ENCODE measurements at places on chromosomes 1 and 21.

DNA sequence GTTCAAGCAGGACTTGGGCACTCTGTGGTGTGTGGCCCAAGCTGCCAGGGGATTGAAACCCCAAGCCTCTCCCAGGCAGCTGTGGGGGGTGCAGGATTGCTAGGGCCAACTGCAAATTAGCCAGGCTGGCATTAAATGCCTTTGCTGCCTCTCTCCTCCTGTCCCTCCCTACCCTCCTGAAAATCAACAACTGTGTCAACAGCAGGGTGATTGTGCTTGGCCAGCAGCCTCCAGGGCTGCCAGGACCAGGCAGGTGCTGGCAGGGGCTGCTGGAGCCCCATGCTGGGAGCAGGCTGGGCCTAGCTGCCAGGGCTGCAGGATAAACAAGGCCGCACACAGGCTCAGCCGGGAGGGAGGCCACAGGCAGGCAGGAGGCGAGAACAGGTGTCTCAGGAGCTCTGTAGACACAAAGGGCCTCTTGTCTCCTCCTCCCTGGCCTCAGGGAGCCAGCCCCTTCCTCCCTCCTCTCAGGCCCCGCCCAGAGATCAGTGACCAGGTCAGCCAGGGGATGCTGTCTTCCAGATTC is 11.4 kb downstream of the SOX13 start:
- no peak for DNase-seq

GRCh38 chr1:159581422-159581821 is 6.2 kb upstream of the APCS start:
- no peak for DNase-seq

- DNase-seq = no peak
Measured at GRCh38 chr1:182217967-182218366, 156.5 kb upstream of the ZNF648 start.

GRCh38 chr1:66556161-66556611 is 22.2 kb downstream of the SGIP1 start:
- no peak for DNase-seq

DNA sequence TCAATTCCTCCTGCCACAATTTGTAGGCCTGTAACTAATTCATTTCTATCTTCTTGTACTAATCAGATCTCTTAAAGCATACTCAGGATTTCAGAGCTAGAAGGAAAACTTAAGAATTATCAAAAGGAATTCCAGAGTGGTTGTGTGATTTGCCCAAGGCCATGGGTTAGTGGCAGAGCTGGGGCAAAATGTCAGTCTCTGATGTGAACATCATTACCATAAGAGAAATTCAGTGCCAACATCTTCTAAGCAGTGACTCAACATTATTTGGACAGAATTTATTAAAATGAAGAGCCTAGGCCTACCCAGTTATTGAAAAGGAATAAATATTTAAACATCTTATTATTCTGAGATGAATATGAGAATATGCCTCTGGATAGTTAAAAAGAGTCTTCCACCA is 14.5 kb downstream of the ST6GALNAC5 start:
- no peak for DNase-seq

DNA sequence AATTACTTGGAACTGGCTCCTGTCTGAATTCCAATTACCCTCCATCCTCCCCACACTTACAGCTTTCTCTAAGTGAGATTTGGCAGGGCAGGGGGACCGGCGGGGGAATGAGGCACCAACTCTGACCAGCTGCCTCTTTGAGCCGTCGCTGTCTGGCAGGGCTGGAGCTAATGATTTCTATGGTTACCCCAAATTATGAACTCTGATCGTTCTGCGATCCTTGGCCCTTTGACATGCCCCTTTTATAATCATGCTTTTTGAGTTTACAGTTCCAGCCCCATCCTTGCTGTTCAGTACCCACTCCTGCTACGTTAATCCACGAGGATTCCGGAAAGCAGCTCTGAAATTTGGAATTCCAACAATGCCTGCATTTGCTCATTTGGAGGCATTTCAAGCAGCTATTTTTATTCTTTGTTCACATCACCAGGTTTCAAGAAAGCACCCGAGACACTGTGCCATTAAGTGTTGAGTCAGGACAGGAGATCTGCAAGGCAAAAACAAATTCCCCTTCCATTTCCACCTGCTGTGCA is 54.6 kb upstream of the LBR start:
- DNase-seq = no peak

GRCh38 chr1:52856026-52856425 is 13.5 kb downstream of the ZYG11A start:
- DNase-seq = no peak

- no peak for DNase-seq
Measured at GRCh38 chr1:203351037-203351625, at the start of gene FMOD. TSS of gene FMOD (minus strand) at chr1:203351122. CDS start at chr1:203348270, 2,852 bp downstream.

DNA sequence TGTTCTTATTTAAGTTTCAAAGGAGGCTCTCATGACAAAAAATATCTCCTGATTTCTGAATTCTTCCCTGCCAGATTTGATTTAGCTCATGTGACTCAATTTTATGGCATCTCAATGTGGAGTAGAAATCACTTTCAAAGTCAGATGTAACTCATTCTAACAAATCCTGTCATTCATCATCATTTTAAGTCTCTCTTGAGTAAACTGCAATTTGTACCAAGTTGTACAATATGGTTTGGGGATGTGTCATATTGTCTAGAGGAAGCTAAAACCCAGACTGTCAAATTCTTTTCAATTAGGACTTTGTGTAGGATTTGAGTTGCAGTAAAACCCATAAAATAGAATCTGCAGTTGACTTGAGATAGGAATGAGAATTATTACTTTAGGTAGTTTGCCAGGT is 2101.0 kb downstream of the NCAM2 start:
- DNase-seq = no peak

GRCh38 chr1:243735457-243735856 is 114.6 kb downstream of the AKT3 start:
- no peak for DNase-seq

GRCh38 chr1:113192242-113192641 is 119.2 kb downstream of the LRIG2 start:
- DNase-seq = no peak

DNA sequence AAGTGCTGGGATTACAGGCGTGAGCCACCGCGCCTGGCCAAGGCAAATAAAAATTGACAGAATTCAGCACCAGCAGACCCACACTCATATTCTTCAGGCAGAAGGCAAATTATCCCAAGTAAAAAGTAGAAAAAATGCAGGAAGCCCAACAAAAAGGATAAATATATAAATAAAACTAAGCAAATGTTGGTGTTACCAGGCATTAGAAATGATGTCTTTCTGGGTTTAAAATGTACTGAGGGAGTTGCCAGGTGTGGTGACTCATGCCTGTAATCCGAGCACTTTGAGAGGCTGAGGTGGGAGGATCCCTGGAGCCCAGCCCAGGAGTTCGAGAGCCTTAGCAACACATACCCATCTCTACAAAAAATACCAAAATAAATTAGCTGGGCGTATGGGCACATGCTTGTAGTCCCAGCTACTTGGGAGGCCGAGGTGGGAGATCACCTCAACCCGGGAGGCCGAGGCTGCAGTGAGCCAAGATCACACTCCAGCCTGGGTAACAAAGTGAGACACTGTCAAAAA is 6.3 kb downstream of the INTS11 start:
- no peak for DNase-seq

DNA sequence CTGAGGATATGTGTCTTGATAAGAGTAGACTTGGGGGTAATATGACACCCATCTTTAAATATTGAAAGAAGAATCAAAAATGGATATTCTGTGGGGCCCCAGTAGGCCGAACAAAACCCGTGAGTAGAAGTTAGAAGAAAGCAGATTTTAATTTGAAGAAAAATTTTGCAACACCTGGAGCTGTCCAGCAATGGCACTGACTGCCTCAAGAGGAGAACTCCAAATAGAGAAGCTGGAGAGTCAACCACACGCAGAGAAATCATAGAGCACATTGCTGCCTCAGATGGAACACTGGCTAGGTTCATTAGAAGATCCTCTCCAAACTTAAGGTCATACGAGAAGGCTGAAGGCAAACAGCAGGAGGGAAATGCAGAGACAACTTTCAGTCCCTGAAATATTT is 6.8 kb downstream of the NHLH1 start:
- DNase-seq = no peak

GRCh38 chr1:6488602-6489382 is 2.7 kb downstream of the PLEKHG5 start:
- DNase-seq = no peak

GRCh38 chr1:8386247-8386646 is 68.3 kb downstream of the SLC45A1 start:
- DNase-seq = no peak

DNA sequence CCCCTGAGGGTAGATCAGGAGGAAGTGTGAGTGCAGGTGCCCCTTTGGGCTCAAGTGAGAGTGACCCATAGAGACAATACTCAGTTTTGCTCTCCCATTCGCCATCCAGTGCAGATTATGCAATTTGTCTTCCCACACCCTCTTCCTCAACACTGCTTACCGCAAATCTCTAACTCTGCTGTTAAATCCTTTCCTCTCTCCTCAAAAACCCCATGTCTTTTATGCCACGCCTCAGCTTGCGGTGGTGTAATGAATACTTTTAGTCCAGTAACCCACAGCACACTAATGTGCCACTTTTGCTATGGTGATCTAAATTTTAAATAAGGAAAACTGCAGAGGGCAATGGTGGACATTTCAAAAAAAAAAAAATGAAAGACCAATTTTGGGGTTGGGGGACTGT is 57.7 kb downstream of the PRRX1 start:
- DNase-seq = no peak

DNA sequence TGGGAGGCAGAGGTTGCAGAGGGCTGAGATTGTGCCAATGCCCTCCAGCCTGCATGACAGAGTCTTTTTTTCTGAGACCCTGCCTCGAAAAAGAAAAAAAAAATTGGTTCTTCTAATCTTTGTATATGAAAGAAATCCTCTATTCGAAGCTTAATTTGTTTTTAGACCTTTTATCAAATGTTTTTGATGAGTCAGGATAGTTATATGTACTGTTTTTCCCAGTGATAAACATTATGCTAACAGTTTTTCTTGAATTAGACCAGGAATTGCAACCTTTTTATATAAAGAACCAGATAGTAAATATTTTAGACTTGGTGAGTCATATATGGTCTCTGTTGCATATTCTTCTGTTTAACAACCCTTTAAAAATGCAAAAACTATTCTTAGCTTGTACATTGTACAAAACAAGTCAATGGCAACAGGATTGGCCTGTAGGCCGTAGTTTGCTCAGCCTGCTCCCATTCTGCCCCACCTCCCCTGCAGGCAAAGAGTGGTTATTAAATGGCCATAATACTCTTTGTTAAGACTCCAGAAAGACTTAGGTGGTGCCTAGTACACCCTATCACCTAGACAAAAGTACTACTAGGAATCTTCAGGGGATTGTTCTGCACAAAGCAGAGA is 45.2 kb downstream of the LYST start:
- DNase-seq = no peak

GRCh38 chr1:196651637-196652215 is at the start of gene CFH:
TSS of gene CFH (plus strand) at chr1:196652043. CDS start at chr1:196652118, 75 bp downstream.
- DNase-seq = no peak

- DNase-seq = no peak
Measured at GRCh38 chr1:2376931-2377672, 14.3 kb downstream of the MORN1 start.

GRCh38 chr1:116453906-116454305 is 80.9 kb downstream of the ATP1A1 start:
- no peak for DNase-seq

- no peak for DNase-seq
Measured at GRCh38 chr1:55955016-55955621, 624.2 kb downstream of the PLPP3 start.

DNA sequence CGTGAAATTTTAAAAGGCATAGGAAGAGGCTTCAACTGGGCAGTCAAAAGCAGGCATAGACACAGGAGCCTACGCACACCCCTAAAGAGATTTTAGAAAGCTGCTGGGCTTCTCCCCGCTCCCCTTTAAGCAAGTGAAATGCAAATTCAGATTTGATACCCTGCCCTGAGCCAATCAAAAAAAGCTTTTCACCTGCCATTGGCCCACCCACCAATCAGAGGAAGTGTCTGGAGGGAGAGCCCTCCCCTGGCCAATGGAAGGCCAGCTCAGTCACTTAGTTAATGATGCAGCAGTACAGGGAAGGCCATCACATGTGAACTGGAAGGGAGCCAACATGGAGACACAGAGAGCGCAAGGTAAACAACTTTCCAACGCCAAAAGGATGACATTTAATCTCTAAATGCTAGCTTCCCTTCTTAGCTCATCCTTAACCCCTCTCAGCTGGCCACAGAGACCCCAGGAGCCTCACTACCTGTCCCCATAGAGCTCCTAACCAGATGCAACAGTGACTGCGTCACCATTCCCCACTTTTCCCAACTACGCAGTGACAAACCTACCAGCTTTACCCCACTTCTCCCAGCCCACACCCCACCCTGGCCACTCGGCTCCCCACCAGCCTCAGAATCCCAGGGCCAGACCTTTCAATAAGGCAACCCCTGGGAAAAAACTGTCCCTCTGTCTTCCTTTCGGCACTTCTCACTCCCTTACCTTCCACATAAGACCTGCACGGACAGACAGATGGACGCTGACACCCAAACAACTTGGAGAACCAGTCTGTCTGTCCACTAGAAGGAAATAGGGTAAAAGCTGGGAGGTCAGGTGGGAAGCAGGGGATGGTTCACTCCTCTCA is 71.0 kb downstream of the CD46 start:
- no peak for DNase-seq

- no peak for DNase-seq
Measured at GRCh38 chr21:36821032-36821299, 122.1 kb downstream of the SIM2 start.

- DNase-seq = no peak
Measured at GRCh38 chr1:86537928-86538695, 8.8 kb upstream of the CLCA4 start.

DNA sequence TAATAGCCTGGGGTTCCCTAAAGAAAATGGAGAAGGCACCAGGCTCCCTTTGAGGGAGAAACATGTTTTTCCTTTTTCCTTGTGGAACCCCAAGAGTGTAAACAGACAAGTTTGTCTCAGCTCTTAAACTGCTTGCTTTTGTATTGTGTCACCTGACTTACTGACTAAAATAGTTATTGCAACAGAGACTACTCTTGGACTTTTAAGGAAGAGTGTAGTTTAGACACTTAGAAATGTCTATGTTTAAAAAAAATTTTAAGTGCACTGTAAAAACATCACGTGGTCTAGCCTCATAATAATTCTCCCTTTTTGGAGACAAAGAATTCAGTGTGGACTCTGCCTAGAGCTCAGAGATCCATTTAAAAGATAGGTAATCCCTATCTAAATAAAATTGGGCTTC is 141.1 kb downstream of the TRIM33 start:
- no peak for DNase-seq

- DNase-seq = no peak
Measured at GRCh38 chr1:244672946-244673682, 20.2 kb downstream of the DESI2 start.

- DNase-seq = no peak
Measured at GRCh38 chr1:59079434-59080140, 217.3 kb upstream of the FGGY start.

- DNase-seq = no peak
Measured at GRCh38 chr1:85816606-85817005, 108.4 kb upstream of the ZNHIT6 start.

DNA sequence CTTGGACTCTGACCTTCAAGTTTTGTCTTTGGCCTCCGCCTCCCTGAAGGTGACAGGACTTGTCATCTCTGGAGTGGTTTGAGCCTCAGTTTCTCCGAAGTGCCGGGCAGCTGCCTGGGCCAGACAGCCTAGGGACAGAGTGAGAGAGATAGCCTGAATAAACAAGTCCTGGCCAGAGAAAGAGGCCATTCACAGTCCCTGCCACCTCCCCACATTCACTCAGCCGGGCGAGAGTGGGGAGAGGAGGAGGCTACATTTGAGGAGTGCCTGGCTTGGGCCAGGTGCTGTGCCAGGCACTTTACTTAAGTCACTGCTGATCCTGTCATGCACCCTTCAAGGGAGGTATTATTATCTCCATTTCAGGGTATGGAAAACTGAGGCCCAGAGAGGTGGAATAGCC is 3.5 kb downstream of the EXTL1 start:
- DNase-seq = no peak
